ENCODE measurements at places on chromosomes 1 and 21.
A peak's percentile ranks its signal among the peaks of the same experiment; 100 is the strongest.

DNA sequence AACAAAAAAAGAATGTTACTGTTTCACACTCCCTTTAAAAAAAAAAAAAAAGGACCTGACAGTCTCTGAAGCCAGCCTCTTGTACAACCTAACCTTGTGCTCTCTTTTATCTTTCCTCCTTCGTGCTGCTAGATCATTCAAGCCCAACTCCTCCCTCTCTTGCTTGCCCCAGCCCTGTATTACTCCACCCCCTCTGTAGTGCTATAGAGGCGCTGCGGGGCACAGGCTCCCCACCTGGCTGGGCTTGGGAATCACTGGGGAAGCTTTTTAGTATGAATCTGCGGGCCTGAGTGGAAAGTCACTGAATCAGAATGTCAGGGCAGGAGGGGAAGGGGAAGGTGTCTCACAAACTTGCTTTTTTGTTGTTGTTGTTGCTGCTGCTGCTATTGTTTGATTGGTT, 383.7 kb upstream of the CAMK1G start:
- no peak for DNase-seq

GRCh38 chr1:94332952-94333351, 85.2 kb upstream of the ABCD3 start:
- no peak for DNase-seq

- DNase-seq: peak; percentile 70
Measured at GRCh38 chr1:244450597-244451538, 841 bp downstream of the ADSS2 start.

DNA sequence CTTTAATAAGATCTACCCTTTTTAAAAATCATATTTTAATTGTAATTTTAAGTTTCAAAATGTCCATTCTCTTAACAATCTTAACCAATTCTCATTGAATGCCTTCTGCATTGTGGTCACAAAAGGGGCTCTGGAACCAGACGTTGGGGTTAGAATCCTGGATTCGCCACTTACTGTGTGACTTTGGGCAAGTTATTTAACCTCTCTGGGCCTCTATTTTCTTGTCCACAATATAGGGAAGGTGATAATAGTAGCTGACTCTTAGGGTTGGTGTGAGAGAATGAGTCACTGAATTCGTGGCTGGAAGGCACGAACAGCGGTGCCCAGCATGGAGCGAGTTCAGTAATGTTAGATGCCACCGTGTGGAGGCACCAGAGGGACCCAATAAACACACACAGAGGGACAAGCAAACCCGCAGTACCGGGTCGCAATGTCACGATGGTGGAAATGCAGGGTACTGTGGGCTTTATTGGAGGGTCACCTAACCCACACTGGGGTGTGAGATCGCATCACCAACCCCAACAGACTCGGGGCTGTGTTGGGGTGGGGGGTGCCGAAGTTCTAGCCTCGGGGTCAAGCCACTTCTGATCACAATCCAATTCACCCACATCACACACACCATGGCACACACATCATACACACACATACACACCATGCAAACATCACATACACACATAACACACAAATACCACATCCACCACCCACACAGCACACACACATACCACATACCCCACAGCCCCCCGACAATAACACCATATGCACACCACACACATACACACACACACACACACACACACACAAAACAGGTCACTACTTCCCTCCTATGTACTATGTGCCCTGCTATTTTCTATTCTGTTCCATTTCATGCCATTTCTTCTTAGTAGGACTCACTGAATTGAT, 27.0 kb upstream of the IFNAR2 start:
- no peak for DNase-seq

GRCh38 chr1:108017698-108018097, 52.7 kb upstream of the VAV3 start:
- no peak for DNase-seq

GRCh38 chr1:231681006-231681405, 54.4 kb downstream of the DISC1 start:
- DNase-seq: no peak

DNA sequence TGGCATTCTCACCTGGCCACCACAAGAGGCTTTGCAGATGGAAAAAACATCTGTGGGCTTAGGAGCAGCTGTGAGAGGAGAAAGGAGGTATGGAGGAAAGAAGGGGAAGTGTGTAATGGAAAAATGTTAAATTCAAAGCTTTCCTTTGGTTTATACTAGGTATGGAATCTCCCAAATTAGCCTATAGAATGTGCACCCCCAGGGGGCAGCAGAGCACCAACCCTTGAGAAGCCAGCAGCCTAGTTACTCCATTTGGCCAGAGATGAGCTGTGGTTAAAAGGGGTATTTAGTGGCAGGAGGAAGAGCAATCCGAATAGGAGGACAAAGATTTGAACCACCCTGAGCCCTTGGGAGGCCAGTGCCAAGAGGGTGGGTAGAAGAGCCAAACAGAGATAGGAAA, 97.5 kb upstream of the CTTNBP2NL start:
- DNase-seq: peak; percentile 14

GRCh38 chr1:246039584-246039983, 467.5 kb downstream of the SMYD3 start:
- DNase-seq: no peak

- no peak for DNase-seq
Measured at GRCh38 chr1:81174811-81175476, 625.8 kb upstream of the ADGRL2 start.

- DNase-seq: no peak
Measured at GRCh38 chr1:94240822-94241221, 3.4 kb upstream of the ARHGAP29 start.

- DNase-seq: peak; percentile 61
Measured at GRCh38 chr1:150548632-150549495, at the start of gene ADAMTSL4. TSS of gene ADAMTSL4 (plus strand) at chr1:150549408. CDS start at chr1:150552289, 2,881 bp downstream.

DNA sequence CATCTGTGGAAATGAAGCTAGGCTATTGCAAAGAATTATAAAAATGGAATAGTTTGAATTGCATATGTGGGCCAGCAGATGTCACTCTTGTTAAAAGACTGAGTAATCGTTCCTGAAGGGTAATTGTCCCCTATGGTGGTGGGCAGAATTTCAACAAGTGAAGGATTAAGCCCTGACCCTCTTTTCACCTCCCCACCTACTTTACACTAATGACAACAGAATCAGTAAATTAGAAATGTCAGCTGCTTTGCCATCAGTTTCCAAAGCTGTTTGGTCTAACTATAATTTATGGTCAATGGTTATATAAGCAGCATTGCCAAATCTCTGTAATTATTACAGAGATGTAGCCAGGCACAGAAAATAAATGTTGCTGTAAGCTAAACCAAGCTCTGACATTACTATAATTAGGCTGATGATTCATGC, 898.6 kb downstream of the AMY1C start:
- DNase-seq: no peak

DNA sequence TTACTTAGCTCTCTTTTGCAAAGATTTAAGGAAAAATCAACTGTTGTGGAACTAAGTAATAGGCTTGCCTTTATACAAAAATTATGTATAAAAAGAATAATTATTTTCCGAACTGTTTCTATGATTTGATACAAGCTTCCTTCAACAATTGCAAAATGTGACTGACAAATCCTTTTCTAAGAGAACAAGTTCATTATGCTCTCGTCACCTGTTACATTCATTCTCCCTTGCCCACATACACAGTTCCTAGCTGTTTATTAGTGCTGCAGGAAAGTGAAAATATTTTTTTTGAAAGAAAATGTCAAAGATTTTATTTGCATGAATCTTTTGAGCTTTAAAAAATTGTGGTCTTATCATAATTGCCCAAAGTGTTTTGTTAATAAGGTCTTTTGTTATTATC, 466.2 kb downstream of the USP25 start:
- DNase-seq: no peak

DNA sequence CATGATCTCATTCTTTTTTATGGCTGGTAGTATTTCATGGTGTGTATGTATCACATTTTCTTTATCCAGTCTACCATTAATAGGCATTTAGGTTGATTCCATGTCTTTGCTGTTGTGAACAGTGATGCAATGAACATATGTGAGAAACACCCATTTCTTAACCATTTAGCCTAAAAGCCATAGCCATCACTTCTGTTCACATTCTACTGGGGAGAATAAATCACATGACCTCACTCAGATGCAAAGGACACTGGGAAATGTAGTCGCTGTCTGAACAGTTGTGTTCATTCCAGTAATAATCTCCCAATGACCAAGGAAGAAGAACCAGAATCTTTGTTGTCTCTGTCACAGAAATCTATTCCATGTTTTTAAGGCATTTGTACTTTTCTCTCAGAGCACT, 15.1 kb upstream of the PLA2G2E start:
- DNase-seq: no peak

- DNase-seq: no peak
Measured at GRCh38 chr1:152252157-152252556, 28.2 kb upstream of the HRNR start.
